ENCODE measurements at places on chromosomes 4 and X.

- DNase-seq: no peak
Measured at GRCh38 chr4:7166237-7166636, 26.1 kb upstream of the SORCS2 start.

DNA sequence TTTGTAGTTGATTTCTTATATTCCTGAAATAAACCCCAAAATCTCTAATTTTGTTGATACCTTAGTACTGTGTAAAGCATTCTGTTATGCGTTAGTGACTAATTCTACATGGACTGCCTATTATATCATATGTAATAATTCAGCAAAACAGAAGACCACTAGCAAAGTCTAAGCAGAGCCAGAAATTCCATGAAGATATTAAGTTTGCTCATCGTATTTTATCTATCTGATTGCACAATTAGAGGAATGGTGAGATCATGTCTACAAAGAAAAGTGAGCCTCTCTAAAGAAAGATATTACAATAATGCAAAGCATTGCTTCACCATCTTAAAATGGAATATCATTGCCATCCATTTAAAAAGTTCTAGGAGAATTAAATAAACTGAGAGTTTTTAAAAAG is 374.6 kb upstream of the SLC7A11 start:
- no peak for DNase-seq

GRCh38 chr4:156999175-156999517 is 27.5 kb upstream of the PDGFC start:
- DNase-seq: no peak

GRCh38 chr4:15100994-15101695 is 98.9 kb downstream of the CPEB2 start:
- no peak for DNase-seq

DNA sequence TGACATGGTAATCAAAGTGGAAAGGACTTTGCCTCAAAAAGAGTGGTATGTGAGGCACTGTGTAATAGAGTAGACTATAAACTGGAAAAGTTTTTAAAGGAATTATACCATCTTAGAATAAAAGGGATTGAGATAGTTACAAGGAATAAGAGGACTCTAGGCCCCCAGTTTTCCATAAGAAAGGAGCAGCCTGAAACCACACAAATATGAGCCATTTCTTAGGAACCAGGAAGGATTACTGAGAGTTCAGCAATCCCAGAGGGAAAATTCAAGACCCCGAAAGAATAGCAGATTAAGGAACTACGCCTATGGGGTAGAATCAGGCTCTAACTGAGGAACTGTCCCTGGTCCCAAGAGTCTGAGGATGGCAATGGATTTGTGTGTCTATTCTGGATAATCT is 1213.3 kb downstream of the C4orf33 start:
- DNase-seq: no peak

DNA sequence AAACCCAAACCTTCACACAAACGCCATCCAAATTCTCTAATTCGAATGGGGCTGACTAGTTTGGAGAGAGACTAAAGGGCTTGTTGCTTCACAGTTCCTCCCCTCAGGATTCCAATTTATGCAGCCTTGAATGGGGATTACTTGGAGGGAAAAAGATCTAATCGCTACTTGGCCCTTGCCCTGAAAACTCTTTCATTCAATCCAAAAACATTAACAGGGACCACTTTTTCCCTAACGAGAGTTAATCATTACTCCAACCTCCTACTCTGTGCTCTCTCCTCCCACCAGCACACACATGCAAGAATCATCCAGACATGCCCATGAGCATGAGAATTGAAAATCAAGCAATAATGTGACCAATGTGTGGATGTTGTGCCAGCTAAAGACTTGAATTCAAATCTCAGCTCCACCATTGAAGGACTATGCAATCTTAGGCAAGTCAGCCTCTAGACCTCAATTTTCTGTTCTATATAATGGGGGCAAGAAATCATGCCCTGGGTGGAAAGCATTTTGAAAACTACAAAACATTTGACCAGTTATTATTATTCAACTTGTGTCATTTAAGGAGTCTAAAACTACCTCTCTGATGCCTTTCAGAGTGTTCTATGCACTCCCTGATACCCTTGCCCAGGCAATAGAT is 34.3 kb upstream of the GPC3 start:
- DNase-seq: no peak

GRCh38 chr4:168584321-168584771 is 87.5 kb downstream of the PALLD start:
- DNase-seq: no peak

GRCh38 chrX:125378770-125379169 is 59.1 kb downstream of the TEX13C start:
- DNase-seq: no peak

All from bone marrow (tissue), 2 donors.